ENCODE measurements at places on chromosomes 7 and 10.

DNA sequence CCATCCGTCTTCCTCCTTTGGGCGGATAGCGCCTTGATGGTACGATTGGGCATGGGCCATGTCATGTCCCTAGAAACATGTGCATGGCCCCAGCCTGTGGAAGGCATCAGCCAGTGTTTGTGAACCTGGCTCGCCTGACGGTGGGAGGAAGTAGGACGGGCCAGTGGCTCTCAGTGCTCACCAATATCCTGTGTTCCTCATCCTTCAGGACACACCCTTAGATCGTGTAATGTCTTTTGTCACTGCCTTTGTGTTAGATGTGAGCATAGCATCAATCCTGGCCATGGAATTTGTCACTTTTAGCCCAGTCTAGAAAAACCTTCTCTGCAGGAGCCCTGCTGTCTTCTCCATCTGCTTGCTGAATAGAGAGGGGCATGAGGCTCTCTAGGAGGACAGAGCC is 77.6 kb downstream of the PFKFB3 start:
- DNase-seq, result no peak

GRCh38 chr10:94316560-94316959 is 46.2 kb downstream of the NOC3L start:
- DNase-seq, result no peak

DNA sequence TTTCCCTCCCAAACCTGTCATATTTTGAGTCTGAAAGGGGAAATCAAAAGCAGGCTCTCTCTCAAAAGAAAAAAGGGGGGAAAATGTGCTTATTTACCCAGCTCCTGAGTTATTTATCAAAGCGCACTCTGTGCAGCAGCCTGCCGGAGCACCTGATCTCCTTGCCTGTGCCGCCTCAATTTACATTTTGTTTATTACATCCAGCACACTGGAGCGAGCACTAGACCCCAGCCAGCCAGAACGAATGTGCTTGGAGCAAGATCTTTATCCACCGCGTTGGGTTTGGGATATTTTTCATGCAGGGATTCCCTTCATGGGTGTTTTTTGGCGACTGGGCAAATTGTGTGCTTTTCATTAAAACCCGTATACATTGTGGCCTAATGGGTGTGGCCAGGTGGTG is 161.9 kb upstream of the INSYN2A start:
- DNase-seq, result no peak

- no peak for DNase-seq
Observed at GRCh38 chr7:130490888-130491804, 739 bp upstream of the MEST start.

GRCh38 chr10:118581340-118581739 is 14.1 kb downstream of the PRLHR start:
- DNase-seq, result no peak

- no peak for DNase-seq
Observed at GRCh38 chr7:141144921-141145629, 71.2 kb downstream of the TMEM178B start.
